ENCODE measurements at places on chromosomes 4 and X.

GRCh38 chr4:152161676-152162330 is 374.1 kb downstream of the FBXW7 start:
- DNase-seq = no peak

DNA sequence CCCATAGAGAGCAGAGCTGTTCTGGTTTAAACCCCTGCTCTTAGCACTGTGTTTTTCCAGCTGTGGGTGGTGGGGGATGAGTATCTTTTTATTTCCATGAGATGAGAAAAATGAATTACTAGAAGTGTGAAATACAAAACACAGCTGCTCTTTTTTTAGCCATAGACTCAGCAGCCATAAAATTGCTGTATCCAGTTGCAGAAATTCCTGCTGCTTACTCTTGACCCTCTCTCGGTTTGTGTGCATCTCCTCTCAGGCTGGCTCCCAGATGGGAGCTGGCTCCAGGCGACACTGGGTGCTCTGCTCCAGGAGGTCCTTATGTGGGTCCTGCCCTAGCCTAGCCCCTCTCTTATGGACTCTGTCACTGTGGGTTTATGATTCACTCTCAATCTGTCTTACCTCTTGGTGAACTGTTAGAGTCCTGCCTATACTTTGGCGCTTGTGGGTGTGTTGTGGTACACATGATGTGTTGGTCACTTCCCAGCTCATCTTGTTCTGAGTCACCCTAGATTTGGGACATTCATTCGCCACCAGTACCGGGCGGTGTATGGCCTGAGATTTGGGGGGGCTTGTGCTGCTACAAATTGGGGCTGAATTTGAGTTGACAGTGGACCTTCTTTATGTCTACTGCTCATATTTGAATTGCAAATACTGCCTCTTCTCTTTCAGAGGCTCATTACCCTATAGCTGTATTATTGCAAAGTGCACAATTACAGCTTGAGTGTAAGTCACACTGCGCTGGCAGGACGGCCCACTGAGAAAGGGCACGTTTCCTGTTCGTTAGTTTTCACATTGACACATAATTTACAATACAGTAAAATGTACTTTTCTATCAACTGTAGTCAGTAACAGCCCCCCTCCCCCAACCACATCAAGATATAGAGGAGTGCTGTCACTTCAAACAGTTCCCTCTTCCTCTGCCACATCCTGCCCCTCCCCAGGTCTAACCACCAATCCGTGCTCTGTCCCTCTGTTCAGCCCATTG is 46.9 kb upstream of the MSANTD1 start:
- peak; percentile 56 for DNase-seq

- DNase-seq = peak; percentile 2
These were observed 660.5 kb upstream of the SPANXN1 start for GRCh38 chrX:144586756-144587155.

DNA sequence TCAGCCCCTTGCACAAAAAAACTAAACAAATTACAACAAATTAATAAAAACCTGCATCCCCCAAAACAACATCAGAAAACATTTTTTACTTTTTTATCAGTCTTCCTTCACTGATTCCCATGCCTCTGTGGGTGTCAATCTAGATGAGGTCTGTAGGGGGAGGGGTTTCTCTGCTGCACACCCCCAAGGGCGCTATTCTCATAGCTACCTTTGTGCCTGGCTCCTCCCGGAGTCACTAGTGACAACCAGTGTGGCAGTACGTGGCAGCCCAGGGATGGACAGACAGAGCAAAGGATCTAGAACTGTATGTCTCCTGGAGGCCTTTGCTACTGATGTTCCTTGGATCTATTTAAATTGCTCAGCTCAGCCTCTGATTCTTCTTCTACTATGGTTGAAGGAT is 228.1 kb upstream of the ANXA3 start:
- DNase-seq = no peak

DNA sequence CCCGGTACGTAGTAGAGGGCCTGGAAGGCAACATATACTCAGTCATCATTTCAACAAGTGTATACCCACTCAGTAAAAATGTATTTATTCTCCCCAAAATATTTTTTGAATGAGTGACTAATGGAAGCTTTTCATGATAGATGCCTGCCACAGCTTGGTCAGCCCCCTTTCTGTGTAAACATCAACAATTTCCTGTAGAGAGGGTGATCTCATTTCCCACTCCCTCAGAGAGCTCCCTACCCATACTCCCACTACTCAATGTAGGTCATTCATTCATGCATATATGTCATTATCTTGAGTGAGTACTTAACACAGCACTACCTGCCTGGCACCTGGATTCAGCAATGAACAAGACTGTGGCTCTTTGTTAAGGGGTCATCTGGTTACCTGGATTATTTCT is 81.9 kb downstream of the STK32B start:
- no peak for DNase-seq

DNA sequence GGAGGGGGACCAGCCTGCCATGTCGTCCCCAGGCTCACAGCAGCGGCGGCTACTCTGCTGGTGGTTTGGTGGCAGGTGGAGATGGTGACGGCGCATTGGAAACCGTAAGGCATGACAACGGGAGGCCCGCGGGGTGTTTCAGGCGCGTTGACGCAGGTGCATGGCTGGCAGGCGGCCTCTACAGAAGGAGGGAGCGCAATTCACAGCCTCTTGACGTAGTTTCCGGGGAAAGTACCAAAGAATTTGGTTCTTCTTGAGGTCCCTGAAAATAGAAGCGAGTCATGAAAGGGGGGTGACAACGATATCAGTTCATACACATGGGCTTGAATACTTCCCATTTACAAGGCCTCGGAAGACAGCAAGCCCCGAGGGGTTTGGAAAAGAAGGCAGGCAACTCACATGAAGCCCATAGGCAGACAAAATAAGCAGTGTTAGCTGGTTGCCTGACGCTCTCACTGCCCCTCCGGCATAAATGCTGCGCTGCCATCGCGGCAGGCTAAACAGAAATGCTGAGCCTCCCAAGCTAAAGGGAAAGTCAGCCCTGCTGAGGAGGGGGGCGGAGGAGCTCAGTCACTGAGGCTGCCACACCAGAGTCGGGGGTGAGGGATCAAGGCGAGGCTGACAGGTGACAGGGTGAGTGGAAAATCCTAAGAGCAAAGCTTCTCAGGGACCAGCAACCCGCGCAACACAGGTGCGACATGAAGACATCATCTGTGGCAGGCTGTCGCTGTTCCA is 52.3 kb upstream of the PDLIM3 start:
- peak; percentile 23 for DNase-seq

DNA sequence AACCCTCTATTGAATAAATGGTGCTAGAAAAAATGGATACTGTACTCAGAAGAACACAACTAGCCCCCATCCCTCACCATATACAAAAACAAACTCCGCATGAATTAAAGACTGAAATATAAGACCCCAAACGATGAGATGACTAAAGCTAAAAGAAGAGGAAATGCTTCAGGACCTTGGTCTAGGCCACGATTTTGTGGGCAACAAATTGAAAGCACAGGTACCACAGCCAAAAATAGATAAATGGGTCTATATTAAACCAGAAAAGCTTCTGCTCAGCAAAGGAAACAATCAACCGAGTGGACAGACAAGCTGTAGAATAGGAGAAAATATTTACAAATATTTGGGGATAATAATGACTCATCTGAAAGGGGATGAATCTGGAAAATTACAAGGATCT is 86.4 kb upstream of the DHRSX start:
- no peak for DNase-seq

Measured in choroid plexus epithelial cell (primary cell).